ENCODE measurements at places on chromosomes 5 and 9.

DNA sequence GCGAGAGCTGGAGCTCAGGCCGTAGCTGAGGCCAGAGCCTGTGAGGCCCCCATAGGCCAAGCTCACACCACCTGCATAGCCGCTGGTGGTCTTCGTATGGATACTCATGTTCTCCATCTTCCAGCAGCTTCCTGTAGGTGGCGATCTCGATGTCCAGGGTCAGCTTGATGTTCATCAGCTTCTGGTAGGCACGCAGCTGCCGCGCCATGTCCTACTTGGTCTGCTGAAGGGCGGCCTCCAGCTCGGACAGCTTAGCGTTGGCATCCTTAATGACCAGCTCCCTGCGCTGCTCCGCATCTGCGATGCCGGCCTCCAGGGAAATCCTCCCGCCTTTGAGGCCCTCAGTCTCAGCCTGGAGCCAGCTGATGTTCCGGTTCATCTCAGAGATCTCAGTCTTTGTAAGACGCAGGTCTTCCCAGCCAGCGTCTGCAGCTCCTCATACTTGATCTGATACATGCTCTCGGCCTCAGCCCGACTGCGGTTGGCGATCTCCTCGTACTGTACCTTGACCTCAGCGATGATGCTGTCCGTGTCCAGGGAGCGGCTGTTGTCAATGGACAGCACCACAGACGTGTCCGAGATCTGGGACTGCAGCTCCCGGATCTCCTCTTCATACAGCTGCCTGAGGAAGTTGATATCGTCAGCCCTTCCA, 172.1 kb downstream of the PPP2R2B start:
- no peak for DNase-seq

- DNase-seq, result no peak
Observed at GRCh38 chr5:84255315-84255714, 129.4 kb downstream of the EDIL3 start.

DNA sequence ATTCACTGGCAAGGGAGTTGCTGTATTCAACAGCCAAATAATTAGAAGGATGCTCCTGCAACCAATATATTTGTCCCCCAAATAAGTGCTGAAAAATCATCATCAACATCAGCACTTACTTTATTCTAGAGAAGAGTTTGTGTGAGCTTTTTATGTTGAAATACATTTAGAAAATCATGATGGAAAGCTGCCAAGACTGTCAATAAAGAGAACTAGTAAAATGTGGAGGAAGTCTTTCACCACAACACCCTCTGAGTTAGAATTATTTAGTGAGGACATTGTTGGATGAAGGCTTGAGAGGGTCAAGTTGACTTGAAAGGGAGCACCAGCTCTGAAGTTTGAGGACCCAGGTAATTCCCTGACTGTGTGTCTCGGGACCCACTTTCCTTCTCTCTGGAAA, 100.2 kb upstream of the TBCA start:
- no peak for DNase-seq

DNA sequence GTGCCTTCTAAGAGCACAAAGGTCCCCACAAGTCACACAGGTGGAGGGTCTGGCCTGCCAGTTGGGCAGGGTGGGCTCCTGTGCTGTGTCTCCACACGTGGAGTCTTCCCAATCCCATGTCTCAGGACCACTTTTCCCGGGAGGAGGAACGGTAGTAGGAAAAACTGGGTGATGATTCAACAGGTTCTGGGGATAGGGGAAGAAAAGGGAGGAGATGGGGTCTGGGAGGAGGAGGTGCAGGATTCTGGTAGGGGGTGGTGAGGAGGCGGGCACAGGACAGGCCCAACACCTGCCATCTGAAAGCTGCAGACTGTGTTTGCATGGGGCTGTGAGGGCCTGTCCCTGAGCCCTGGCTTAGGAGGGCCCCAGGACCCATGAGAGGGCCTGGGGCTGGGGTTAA, 215.2 kb downstream of the HSPA4 start:
- no peak for DNase-seq

- no peak for DNase-seq
Observed at GRCh38 chr9:132249123-132249522, 87.3 kb downstream of the NTNG2 start.

DNA sequence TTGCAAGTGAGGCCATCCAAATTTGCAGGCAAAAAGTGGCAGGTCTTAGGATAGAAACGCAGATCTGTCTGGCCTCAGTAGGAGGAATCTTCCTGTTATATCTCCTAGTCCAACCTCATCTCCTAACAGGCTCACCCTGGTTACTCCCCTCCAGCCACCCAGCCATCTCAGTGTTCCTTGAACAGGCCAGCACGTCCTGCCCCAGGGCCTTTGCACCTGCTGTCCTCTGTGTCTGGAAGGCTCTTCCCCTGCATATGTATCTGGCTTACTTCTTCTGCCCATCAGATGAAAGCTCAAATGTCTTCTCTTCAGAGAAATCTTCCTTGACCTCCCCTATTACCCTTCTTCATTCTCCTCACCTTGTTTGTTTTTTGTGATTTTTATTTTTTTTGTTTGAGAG, 107.3 kb upstream of the ALDH1B1 start:
- DNase-seq, result no peak

- no peak for DNase-seq
Observed at GRCh38 chr9:83765376-83765775, 52.2 kb downstream of the GKAP1 start.

DNA sequence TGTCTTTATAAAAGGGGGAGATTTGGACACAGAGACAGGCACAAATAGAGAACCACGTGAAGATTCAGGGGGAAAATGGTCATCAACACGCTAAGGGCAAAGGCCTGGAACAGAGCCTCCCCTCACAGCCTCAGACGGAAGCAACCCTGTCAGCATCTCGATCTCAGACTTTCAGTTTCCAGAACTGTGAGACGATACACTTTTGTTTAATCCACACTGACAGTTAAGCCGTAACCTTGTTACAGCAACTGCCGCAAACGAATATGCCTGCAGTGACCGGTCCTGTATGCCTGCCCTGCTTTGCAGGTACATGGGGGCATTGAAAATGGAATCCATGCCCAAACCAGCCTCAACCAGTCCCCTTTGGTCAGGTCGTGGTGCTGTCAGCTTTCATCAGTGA, 139.5 kb downstream of the ATPSCKMT start:
- DNase-seq, result no peak

- DNase-seq, result no peak
Observed at GRCh38 chr5:27308153-27308552, 269.8 kb upstream of the CDH9 start.

DNA sequence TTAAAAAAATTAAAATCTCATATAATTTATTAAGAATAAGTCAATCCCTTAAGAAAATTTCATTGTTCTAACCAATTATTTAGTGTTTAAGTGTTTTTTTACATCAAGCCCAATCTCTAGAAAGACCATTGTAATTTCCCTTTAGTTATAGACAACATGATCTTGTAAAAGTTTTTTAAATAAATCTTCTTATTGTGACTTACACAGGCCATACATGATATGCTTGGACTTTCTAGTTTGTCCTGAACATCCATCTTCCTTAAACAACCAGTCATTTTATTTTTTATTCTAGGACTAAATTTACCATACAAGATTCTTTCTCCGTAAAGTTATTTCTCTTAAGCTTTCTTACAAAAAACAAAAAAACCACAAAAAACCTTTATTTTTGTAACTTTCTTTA, 126.5 kb upstream of the MAST4 start:
- no peak for DNase-seq

- no peak for DNase-seq
Observed at GRCh38 chr5:95738072-95738471, 6.9 kb downstream of the RHOBTB3 start.

DNA sequence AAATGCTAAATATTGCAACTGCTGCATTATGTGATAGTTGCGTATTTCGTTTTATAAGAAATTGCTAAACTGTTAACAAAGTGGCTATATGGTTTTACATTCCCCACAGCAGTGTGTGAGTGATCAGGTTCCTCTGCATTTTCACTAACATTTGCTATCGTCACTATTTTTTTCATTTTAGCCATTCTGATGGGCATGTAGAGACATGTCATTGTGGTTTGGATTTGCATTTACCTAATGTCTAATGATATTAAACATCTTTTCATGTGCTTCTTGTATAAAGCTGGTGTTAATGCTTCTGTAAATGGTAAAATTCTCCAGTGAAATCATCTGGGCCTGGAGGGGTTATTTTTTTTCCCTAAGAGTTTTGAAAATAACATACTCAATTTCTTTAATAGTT, 61.6 kb downstream of the ERCC6L2 start:
- no peak for DNase-seq

- DNase-seq, result no peak
Observed at GRCh38 chr5:117488976-117489500, 914.4 kb upstream of the SEMA6A start.

DNA sequence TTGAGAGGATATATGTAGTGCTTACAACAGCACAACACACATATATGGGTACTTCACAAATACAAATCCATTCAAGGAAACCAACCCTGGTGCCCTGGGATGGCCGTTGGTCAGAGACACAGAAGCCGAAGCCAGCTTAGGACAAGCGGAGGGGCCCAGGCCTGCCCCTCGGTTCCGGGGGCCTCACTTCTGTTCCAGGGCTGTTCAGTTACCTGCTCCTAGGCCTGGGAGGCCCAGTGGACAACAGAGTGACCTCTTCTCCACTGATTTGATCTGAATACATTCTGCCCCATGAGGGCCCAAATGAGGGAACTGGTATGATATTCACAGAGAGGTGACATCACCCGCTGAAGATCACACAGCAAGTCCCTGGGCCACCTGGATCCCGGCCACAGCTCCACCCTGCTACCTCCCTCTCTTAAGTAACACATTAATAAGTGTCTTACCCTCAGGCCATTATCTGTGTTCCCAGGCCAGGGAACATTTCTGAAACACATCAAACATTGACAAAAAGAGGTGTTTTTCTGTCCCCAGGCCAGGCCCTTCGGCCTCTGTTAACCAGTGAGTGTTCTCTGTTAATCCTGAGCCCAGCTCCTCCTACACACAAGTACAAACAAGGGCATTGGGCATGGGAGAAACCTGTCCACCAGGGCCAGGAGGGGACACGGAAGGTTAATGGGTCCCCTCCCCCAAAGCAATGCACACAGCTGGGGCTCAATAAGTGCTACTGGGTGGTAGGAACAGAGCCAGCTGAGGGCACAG, 4.5 kb upstream of the GRHPR start:
- no peak for DNase-seq

GRCh38 chr9:69081261-69081660, 45.7 kb downstream of the FXN start:
- DNase-seq, result no peak

DNA sequence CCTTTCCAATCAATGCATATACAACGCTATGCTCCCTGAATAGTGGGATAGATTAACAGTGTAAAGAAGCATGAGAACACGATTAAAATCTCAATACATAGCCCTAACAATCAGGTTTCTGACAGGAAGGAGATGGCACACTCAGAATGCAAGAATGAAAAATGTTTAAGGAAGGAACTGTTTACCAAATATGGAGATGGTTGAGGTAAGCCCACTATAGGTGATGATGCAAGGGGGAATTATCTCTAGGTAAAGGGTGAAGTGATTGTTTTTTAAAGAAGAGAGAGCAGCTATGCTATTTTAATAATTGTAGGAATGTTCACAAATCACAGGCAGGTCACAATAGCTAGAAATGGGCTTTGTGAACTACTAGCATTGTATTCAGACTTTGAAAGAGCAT, 302.4 kb downstream of the CHSY3 start:
- DNase-seq, result no peak

- no peak for DNase-seq
Observed at GRCh38 chr5:54274944-54275343, 35.4 kb downstream of the ARL15 start.

GRCh38 chr9:87342743-87343142, 154.9 kb upstream of the DAPK1 start:
- no peak for DNase-seq
